ENCODE measurements at places on chromosomes 11 and 22.

DNA sequence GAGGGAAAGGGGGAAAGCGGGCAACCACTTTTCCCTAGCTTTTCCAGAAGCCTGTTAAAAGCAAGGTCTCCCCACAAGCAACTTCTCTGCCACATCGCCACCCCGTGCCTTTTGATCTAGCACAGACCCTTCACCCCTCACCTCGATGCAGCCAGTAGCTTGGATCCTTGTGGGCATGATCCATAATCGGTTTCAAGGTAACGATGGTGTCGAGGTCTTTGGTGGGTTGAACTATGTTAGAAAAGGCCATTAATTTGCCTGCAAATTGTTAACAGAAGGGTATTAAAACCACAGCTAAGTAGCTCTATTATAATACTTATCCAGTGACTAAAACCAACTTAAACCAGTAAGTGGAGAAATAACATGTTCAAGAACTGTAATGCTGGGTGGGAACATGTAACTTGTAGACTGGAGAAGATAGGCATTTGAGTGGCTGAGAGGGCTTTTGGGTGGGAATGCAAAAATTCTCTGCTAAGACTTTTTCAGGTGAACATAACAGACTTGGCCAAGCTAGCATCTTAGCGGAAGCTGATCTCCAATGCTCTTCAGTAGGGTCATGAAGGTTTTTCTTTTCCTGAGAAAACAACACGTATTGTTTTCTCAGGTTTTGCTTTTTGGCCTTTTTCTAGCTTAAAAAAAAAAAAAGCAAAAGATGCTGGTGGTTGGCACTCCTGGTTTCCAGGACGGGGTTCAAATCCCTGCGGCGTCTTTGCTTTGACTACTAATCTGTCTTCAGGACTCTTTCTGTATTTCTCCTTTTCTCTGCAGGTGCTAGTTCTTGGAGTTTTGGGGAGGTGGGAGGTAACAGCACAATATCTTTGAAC lies 6.8 kb downstream of the MALAT1 start:
- no peak for DNase-seq

GRCh38 chr11:16352707-16353106 lies 3.6 kb downstream of the SOX6 start:
- no peak for DNase-seq

DNA sequence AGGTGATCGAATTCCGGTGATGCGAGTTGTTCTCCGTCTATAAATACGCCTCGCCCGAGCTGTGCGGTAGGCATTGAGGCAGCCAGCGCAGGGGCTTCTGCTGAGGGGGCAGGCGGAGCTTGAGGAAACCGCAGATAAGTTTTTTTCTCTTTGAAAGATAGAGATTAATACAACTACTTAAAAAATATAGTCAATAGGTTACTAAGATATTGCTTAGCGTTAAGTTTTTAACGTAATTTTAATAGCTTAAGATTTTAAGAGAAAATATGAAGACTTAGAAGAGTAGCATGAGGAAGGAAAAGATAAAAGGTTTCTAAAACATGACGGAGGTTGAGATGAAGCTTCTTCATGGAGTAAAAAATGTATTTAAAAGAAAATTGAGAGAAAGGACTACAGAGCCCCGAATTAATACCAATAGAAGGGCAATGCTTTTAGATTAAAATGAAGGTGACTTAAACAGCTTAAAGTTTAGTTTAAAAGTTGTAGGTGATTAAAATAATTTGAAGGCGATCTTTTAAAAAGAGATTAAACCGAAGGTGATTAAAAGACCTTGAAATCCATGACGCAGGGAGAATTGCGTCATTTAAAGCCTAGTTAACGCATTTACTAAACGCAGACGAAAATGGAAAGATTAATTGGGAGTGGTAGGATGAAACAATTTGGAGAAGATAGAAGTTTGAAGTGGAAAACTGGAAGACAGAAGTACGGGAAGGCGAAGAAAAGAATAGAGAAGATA lies at the start of gene MALAT1:
TSS of gene MALAT1 (plus strand) at position 69 of the 736 bp plus-strand sequence.
- DNase-seq = peak; percentile 77

- no peak for DNase-seq
These were observed 17.7 kb downstream of the DNAJC24 start for GRCh38 chr11:31387379-31387778.

DNA sequence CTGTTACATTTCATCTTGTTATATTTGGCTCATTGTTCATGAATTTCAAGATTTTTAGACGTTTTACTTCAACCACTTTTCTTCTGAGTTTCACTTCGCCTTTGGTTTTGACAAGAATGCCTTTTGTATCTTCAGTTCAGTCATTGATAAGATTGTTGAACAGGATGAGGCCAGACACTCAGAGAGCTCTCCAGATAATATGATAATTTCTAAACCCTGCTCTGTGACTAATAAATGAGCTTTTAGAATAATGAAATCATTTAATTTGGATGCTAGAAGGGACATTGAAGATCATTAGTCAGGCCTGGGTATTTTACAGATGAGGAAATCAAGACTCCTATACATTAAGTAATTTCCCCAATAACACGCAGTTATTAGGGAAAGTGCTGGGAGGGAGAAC lies 37.2 kb upstream of the GRAMD1B start:
- DNase-seq = no peak

DNA sequence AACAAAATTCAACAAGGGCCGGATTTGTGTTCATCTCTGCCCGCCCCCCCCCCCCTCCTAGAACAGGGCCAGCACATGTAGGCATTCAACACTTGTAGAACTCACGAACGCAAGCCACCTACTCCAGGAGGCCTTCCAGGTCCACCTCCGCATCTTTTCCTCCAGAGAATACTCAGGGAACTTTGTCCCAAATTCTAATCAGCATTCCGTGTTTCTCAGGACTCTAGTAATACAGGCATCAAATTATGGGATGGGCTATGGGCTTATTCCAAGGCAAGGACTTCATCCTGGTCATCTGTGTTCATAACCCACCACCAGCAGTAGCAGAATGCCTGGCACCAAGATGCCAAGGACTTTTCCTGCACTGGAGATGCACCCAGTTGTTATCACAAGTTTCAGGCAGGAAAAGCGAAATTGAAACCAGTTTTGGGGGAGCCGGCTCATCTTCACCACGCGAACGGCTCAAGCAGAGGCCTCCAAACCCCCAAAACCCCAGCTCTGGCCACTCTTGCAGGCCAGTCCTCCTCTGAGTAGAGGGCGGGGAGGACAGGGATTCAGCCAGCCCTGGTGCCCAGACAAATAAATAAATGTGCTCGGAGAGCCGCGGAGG lies 462 bp downstream of the UBE2L6 start:
- no peak for DNase-seq

DNA sequence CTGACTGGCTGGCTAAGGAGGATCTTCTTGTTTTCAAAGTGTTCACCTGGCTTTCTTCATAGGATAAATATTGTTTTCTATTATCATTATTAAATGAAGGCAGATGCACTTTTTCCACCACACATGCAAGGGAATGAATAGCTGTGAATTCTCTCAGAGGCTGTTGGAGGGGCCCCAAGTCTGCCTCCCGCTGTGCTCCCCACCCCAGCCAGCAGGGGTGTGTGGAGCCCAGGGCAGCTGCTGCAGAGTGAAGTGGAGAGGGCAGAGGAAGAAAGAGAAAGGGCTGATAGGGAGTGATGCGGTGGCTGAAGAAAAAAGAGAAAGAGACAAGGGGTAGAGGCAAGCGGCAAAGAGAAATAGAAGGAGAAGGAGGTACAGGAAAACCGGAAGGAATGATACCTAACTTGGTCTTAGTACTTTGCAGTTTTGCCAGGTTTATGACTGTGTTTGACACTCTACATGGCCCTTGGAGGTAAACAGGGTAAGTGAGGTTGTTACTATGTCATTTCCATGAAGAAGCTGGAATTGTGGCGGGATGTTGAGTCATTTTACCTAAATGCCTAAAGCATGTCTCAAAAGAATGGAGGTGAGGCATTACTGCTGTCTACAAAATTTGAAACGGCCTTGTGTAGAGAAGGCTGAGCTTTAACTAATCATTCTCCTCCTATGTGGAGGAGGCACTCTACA lies 145.7 kb upstream of the B3GAT1 start:
- DNase-seq = no peak

DNA sequence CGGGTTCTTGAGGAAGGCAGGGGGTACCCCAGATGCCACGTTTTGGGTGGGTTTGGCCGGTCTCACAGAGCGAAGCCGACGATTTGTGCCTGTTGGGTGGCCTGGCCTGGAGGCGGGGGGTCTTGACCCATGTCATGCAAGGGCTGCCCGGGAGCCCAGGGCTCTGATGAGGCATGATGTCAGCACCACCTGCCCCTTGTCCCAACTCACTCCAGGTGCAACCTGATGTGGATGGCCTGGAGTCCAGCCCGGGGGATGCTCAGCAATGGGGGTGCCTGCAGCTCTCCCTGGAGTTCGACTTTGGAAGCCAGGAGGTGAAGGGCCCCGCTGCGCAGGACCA lies 851 bp downstream of the SYT8 start:
- no peak for DNase-seq

DNA sequence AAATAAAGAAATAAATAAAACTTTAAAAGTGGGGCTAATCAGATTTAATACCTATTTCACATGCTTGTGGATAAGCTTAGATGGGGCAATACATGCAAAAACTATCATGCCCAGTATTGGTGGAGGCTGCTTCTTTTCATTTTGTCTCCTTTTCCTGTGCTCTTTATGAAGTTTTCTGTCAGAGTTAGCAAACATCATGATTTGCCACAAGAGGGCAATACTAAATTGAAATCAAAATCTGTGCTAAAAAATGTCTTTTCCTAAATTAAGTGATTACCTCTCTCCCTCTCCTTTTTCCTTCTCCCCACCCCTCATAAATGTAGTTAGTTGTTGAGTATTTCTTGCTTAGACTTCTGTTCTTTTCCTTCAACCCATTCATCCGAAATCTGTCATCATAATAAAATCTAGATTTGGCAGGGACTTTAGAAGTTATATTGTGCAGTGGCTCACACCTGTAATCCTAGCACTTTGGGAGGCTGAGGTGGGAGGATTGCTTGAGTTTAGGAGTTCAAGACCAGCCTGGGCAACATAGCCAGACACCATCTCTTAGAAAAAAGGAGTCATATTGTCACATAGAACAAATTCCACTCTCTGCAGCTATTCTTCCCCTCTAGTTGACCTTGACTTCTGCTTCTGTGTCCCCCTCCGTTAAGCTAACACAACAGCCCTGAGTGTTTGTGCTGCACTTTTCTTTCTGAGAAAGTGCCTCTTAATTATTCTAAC lies 4.7 kb upstream of the ARHGAP42 start:
- DNase-seq = no peak

DNA sequence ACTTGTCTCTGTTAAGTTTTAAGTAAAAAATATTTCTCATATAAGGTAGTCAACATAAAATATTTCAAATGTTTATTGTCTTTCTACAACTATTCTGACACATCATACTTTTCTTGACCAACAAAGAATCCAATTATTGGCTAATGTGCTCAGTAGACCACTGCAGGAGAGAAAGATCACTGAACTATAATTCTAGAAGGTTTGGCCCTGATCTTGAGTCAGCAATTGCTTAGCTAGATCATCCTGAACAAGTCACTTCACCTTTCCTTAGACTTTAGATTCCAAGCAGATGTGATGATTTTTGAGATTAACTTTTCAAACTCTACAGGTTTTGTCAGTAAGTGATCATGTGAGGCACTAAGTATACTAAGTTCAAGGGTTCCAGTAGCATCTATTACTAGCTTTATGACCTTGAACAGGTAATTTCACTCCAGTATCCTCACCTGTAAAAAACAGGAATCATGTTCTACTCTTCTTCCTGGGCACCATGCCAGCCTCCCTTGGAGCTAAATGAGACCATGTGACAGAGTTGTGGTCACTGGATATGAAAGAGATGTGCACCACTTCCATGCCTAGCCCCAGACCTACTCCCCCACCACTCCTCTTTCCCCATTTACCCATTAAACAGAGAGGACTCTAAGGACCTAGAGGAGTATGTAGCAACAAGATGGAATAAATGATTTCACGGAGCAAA lies 17.3 kb downstream of the PGM2L1 start:
- DNase-seq = no peak

DNA sequence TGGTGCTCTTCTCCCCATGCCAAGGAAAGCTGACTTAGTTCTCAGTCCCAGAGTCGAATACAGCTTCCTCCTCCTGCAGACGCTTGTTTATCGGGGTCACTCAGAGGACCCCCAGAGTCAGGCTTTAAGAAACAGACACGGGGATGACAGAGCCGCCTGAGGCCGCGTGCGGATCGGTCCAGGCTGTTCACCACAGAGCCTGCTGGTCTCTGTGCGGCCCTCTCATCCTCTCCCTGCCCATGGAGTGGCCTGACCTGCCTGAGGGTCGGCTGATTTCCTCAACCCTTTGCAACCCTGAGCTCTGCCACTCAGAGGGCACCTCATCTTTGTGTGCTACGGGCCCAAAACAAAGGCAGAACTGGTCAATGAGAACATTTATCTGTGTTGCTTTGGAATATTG lies 2.1 kb downstream of the GAL start:
- DNase-seq = no peak

DNA sequence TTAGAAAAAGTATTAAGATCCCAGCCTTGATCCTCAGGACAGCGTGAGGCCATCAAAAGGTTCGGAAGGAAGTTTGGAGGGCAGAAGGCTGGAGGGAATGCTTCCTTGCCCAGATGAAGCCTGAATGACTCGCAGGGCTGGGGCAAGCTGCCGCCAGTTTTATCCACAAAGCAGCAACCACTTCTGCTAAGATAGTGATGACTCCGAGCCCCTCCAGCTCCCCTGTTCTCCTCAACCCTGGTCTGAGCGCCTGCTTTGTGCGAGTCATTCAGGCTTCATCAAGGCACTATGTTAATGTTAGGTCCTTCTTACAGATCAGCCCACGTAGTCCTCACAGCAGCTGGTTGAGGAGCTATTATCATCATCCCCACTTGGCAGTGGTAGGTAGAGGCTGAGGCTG lies 158.8 kb downstream of the COMMD9 start:
- DNase-seq = no peak

DNA sequence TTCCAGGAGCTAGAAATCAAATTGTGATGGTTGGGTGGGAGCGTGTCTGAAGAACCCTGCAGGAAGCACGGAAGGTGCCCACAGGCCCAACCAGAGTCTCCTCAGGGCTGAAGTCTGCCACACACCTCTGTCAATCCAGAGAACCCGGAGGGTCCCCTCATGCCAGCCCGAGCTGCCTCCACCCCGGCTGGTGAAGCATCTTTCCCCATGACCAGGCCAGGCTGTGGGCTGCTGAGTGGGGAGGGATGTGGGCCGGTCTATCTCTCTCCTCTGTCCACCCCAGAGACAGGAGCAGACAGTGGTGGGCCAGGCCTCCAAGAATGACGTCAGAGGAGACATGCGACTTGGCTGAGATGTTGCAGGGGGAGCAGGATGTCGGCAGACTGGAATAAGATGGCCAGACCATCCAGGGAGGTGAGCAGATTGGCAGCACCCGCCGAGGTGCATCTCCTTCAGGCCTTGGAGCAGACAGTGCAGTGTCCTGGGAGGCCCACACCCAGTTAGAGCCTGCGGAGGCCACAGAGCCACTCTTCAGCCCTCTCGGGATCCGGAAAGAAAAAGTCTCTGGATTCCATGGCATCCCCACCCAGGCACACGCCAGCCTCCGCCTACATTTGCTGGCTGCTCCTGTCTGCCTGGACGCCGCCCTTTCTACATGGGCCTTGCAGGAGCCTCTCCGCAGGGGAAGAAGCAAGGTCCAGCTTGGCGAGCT lies 1524.9 kb downstream of the BRD1 start:
- no peak for DNase-seq

GRCh38 chr11:94504689-94505293 lies 7.5 kb upstream of the C11orf97 start:
- DNase-seq = peak; percentile 8

GRCh38 chr22:32765132-32765618 lies 36.3 kb upstream of the TIMP3 start:
- no peak for DNase-seq

GRCh38 chr11:26757995-26758394 lies 36.1 kb upstream of the SLC5A12 start:
- DNase-seq = no peak

Measured in NCI-H1436 treated with DMSO at 0.1 percent for 48 hours (cell line).